ENCODE measurements at places on chromosomes 7 and 10.

GRCh38 chr10:71141528-71141927, 70.8 kb upstream of the UNC5B start:
- DNase-seq, result no peak

DNA sequence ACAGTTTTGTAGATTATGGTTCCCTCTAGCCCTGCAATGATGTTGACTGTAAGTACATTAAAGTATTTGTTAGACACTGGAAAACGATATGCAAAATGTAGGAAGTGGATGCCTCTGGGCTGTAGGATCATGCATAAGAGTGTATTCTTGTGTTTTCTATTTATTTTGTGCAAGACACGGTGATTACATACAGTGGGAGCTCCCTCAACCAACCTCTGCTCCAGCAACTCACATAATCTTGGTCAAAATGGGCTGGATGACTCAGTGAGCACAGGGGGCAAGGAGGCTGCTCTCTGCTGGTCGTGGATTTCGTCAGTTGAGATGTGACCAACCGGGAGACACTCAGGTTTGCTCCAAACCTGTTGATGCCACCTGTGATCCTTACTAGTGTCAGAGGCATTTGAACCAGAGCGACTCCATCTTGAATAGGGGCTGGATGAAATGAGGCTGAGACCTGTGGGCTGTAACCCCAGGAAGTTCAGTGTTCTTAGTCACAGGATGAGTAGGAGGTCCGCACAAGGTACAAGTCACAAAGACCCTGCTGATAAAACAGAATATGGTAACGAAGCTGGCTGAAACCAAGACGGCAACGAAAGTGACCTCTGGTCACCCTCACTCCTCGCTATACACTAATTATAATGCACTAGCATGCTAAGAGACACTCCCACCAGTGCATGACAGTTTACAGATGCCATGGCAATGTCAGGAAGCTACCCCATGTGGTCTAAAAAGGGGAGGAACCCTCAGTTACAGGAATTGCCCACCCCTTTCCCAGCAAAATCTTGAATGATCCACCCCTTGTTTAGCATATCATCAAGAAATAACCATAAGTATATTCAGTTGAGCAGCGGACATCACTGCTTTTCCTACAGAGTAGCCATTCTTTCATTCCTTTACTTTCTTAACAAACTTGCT, 56.4 kb upstream of the FAM20C start:
- no peak for DNase-seq

- DNase-seq, result no peak
Observed at GRCh38 chr10:3791974-3792633, 7.1 kb upstream of the KLF6 start.

DNA sequence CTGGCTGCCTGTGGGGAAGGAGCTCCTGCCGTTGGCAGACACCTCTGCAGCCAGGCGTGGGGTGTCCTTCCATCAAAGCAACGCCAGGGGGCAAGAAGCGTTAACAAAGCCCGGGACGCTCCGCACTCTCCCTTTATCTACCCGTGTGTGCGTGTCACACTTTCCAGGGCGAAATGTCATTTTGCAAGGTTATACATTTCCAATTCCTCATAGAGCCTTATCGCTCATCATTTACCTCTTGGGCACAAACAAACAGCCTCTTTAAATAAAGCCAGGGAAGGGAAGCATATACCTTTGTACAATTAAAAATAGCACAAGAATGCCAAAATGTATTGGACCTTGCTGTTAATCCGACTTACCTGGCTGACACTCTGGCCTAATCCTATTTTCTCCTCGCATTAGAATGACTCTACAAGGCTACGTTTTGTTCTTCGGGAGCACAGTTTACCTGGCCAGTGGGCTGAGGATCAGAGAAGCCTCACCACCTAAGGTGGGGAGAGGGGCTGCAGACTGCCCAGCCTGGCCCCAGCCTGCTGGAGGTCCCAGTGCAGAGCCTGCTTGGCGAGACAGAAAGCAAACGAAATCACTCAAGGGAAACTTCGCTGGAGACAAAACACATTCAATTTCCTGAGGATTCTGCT, 77.6 kb upstream of the EN2 start:
- DNase-seq, result peak; percentile 40
